ENCODE measurements at places on chromosomes 2 and 18.

GRCh38 chr2:29159125-29159524 is 43.9 kb downstream of the CLIP4 start:
- no peak for DNase-seq

GRCh38 chr18:22423878-22424564 is 6.3 kb upstream of the CTAGE1 start:
- no peak for DNase-seq

GRCh38 chr18:67735506-67735905 is 219.0 kb upstream of the DSEL start:
- DNase-seq: no peak

DNA sequence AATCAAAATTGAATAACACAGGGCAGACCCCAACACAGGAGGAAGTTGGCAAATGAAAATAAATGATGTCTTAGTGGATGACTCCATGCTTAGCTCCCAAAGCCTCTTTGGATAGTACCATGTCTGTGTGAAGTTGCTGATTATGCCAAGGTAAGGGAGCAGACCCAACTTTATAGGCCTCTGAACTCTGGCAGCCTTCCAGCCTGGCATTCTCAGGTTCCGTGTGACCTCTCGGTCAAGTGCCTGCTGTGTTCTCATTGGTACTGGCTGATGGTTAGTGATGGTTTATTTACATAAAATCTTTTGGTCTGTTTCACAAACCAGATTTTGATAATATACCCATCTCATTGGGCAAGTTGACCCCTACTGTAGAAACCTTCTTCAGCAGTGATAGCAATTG is 112.2 kb upstream of the TTC39C start:
- no peak for DNase-seq

GRCh38 chr2:62099523-62100175 is 96.3 kb upstream of the B3GNT2 start:
- no peak for DNase-seq

DNA sequence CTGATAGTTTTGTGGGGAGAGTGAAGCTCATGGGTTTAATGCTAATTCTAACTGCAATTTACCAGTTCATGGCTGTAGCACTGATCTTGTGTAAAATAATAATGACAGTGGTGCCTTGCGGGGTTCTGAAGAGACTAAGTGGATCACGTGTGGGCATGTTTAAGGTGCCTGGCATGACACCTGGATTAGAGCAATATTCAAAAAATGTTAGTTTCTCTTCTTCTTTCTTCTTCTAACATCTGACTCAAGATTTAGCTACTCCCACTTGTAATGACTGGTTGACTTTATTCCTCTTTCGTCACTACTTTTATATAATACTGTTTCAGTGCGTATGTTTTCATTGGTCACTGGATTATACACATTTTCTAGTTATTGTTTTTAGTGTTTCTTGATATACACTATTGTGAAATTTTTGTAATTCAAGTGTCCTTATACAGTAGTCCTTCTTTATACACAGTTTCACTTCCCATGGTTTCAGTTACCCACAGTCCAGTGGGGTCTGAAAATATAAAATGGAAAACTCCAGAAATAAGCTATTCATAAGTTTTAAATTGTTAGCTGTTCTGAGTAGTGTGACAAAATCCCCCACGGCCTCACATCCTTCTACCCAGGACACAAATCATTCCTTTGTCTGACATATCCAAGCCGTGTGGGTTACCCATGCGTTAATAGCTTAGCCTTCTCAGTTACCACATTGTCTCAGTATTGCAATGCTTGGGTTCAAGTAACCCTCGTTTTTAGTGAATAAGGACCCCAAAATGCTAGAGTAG is 662.2 kb upstream of the CNTNAP5 start:
- DNase-seq: no peak

- no peak for DNase-seq
Observed at GRCh38 chr2:69021727-69022126, 8.7 kb downstream of the ANTXR1 start.

DNA sequence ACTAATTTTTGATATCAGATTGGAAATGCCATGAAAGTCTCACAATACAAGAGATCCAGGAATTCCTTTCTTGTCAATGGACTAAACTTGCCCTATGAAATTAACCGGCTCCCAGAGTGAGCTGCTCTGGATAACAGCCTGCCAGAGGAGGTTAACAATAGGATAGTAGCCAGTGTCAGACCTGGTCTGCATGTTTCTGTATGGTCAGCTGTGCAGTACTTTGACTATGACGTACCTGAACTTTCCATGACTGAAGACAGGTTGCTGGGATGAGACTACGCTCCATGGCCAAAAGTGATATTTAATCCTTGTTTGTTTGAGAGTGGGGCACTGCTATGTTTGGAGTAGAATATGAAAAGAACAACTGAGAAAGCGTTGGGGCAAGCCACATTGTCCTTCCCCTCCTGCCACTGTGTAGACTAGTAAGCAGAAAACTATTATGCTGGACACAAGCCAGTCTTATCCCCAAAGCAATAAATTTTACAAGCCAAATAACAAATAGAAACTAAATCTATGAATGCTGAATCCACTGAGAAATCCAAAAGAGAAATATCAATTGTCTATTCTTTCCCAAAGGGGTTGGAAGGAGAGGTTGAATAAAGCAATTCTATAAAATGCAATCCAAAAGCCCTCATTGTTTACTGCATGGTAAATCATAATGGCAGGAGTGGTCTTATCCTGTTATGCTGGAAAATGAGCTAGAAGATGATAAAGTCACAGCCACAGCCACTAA is 115.5 kb upstream of the CYP26B1 start:
- no peak for DNase-seq

DNA sequence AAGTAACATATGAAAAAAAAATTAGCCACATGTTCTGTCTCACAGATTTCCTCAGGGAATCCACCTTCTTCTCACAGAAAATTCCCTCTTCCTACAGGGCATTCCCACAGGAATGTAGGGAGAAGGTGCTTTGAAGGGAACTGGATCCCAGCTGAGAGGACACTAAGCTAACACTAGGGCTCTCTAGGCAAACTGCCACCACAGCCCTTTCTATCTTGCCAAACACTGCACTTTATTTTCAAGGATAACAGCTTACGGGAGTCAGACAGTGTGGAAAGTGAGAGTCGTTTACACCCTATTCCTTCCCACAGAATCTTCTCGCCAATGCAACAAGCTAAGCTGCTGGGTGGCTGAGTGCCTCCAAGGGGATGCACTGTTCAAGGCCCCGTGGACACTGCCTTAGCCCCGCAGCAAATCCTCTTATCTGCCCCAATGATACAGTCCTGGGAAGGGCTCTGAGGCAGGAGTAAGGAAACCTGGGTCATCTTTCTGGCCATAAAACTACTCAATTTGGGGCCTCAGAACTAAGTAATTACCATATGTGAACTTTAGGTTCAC is 76.9 kb downstream of the CCDC93 start:
- no peak for DNase-seq

DNA sequence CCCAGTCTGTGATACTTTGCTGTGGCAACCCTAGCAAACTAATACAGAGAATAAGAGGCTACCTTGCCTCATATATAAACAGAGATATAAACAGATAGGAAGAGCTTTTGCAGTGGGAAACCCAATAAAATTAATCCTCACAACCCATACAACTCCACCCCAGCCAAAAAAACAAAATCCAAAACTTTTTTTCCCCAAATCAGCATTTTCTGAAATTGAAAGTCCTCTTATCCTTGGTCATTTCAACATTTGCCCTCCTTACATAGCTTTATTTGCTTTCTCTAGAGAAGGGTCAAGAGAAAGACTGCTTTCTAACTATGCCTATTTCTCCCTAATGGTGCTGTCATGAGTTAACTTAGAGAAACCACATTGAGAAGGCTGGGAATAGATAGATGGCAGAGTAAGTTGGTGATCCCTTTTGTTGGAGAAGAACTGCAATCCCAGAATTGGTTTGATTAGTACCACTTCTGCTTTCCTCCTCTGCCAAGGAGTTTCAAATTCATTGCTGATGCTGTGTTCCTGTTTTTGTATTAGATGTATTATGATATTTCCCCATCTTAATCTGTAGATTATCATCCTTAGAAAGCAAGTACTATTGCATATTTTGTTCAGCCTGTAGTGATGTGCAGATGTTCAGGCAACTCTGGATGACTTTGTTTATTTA is 76.5 kb upstream of the B3GNT2 start:
- no peak for DNase-seq

- no peak for DNase-seq
Observed at GRCh38 chr2:86087936-86088850, 17.5 kb downstream of the POLR1A start.

- DNase-seq: no peak
Observed at GRCh38 chr2:163182764-163183354, 344.3 kb upstream of the KCNH7 start.

DNA sequence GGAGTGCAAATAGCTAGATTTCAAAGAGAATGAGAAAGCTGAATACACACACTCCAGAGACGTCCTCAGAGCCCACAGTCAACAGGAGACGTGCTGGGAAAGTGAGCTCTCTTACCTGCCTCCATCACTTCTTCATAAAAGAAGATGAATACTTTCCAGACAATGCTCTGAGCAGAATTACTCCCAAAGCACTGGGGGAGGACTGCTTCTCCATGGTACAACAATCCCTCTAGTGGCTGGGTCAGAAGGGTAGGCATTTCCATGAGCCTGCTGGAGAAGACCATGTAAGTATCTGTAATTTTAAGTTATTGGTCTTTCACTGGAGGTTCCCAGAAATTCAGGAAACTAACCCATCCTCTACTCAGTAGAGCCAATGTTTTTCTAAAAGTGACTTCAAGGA is 190.3 kb downstream of the RBM43 start:
- DNase-seq: no peak

DNA sequence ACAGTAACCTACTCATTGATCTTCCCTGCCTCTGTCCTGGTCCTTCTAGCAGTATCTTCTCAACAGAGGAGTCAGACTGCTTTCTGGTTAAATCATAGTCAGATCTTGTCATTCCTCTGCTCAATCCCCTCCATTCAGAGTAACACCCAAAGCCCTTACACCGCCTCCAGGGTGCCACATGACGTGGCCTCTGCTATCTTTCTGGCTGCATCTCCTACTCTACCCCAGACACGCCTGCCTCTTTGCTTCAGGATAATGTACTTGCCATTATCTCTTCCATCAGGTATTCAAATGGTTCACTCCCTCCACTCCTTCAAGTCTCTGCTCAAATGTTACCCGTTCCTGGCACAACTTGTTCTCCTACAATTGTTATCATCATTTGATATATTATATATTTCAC is 36.3 kb upstream of the ACVR2A start:
- no peak for DNase-seq

DNA sequence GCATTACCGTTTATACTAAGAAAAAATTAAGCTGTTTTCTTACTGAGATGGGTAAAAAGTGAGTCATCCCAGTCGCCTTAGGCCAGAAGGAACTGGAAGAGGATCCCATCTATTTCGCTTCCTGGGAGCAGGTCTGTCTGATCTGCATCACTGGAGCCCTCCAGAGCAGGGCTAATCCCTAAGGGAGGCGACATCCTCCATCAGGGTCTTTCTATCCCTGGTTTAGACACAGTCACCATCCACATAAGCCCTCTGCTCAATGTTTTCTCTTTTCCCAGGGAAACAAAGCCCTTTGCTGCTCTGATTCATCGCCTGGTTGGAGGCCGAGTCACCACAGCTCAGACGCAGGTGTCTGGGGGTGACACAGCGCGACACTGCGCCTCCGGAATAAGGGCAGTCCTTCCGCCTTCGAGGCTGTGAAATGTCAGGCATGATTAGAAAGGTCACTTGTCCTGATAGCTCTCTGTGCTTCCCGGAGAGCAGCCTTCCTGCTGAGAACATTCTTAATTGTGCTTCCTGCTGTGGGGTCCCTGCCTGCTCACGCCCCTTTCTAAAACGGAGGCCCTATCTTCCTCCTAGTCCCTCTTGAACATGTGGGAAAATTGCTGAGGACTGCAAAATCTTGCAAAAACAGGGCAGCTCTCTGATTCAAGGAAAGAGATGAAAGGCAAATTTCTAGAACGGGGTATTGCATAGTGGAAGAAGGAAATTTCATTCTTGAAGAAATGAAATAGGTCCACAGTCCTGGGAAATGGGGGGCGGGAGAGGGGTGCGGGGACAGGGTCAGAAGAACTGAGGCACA is 56.3 kb downstream of the MARCHF4 start:
- no peak for DNase-seq

GRCh38 chr2:240903191-240904060 is 2.7 kb upstream of the CROCC2 start:
- DNase-seq: no peak

DNA sequence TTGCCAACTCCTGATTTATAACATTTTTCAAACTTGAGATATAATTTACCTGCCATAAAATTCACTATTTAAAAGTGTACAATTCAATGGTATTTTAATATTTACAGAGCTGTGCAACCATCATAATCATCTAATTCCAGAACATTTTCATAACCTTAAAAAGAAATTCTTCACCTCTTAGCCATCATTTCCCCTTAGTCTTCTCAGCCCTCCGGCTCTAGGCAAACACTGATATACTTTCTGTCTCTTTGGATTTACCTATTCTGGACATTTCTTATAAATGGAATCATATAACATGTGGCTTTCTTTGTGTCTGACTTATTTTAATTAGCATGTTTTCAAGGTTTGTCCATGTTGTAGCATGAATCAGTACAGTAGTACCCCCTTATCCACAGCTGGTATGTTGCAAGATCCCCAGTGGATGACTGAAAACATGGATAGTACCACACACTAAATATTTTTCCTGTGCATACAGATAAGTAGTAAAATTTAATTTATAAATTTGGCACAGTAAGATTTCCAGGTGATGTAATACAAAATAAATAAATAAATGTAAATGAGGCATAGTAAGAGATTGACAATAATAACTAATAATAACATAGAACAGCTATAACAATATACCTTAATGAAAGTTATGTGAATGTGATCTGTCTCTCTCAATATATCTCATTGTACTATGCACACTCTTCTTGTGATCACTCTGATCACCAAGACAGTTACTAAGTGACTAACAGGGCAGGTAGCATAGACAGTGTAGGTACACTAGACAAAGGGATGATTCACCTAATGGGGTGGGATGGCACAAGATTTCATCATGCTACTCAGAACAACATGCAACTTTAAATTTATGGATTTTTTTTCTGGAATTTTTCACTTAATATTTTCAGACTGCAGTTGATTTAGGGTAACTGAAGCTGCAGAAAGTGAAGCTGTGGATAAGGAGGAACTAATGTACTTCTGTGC is 73.1 kb downstream of the RAB3GAP1 start:
- DNase-seq: no peak

DNA sequence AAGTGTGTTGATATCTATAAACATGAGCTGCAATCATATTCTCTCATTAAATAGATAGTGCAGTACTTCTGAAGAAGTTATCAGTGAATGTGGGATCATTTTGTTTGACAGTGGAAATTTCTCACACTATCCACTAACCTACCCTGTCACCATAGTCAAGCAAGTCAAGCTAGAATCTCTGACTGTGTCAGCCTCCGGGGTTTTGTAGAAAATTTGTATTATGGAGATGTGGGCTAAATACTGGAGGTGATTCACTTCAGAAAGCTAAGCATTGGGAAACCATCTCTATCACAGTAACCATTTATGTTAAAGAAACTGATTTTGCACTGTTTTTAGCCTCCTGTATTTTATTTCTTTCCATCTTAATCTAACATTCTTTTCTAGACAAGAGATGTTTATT is 126.6 kb upstream of the CREB1 start:
- DNase-seq: no peak
